ENCODE measurements at places on chromosomes 6 and 20.

GRCh38 chr6:143656026-143656425 is 21.7 kb upstream of the PHACTR2 start:
- no peak for DNase-seq

GRCh38 chr6:157249826-157250225 is 73.5 kb downstream of the TMEM242 start:
- DNase-seq, result no peak

DNA sequence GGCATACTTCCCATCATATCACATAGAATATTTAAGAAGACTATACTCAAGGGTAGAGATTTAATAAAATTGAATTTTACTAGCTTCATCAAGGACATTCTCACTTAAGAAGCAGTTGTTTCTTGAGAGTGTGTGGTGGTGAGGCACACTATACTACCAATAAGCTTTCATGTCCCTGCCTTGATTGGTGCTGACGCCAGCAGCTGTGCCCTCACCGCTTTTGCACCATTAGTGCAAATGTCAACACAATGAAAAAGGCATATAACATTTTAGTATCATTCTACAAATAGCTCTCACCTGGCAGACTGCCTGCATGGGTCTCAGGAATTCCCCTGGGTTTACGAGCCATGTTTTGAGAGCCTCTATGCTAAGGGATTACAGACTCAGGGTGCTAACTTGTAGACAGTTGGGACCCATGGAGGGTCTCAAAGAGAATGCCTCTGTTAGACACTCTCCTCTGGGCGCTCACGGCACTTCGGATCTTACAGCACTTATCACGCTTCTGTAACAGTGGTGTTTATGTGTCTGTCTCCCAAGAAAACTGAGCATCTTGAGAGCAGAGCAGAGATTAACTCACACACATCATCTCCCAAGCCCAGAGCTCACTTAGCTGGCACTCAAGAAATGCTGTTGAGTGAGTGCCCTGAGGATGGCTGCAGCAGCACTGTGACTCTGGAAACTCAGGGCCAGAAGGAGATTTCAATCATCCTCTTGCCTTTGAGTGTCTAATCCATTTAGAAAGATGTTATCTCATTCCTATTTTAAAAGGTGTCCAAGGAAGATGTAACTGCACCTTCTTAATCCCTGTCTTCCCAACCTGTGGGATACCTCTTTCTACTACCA is 143.3 kb upstream of the GPR6 start:
- no peak for DNase-seq

DNA sequence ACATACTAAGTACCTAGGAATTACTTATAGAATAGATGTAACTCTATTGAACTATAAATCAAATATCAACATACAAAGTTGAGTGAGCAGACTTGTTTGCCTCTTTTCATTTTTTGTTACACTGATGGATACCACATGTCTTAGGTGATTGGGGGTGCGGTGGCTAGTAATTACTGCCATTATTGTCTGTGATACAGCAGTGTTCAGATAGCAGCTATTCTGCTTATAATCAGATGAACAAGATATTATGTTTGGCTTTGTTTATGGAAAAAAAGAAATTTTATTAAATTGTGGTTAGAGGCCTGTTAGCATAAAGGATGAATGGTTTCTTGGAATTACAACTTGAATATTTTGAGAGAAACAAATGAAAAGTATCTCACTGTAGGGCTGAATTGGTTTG is 55.9 kb downstream of the KCNQ5 start:
- DNase-seq, result no peak

- peak; percentile 1 for DNase-seq
Measured at GRCh38 chr6:106746652-106747051, 117.3 kb downstream of the QRSL1 start.

DNA sequence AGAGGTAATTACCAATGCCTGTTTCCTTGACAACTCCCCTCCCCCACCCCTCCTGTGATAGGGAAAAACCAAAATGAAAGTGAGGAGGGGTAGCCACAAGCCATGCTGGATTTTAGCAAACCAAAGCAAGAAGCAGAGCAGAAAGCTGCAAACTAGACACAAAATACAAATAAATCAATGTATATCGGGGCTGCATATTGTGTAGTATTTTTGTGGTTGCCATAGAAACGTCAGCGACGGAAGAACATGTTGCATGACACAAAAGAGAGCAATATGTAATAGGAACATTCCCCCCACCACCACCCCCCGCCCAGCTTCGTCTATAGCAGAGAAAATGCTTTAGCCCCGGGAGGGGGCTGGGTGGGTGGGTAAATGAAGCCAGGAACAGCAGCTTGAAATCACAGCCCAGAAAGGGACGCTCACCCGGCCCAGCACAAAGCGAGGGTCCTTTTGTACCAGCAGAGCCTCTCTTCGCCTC is 548 bp downstream of the AGPAT4 start:
- peak; percentile 76 for DNase-seq

DNA sequence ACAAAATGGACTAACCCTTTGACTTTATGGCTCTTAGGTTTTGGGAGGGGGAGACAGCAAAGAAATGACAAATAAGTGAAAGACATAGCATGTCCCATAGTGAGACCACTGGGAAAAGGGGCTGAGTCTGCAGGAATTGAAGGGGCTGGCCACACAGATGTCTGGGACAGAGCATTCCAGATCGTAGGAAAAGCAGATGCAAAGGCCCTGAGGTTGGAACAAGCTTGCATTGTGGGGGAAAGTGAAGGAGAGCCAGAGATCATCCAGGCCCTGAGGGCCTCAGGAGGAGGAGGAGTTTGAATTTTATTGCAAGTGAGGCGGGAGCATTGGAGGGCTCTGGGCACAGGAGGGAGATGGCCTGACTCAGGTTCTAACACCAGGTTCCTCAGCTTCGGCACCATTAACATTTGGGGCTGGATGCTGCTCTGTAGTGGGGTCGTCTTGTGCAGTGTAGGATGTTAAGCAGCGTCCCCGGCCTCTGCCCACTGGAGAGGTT is 97.5 kb downstream of the CEBPB start:
- no peak for DNase-seq

- no peak for DNase-seq
Measured at GRCh38 chr6:130431346-130431852, 65.6 kb downstream of the TMEM200A start.

DNA sequence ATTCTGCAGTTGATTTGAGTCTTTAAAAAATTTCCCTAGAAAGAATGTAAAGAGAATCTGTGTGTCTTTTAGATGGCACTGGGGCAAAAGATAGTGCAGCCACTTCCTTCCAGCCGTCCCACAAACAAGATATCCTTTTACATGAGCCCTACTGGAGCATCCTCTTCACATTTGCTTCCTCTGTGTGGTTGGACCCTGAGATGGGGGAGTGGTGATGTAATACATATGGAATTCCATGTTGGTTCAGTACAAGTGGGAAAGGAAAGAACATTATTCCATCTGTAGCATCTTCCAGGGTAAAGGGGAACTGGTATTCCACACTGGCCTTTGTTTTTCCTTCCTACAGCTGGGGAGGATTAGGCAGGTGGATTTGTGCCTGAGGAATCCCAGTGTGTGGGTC is 78.9 kb upstream of the ISM1 start:
- DNase-seq, result peak; percentile 19

GRCh38 chr6:162709431-162709830 is 18.1 kb downstream of the PRKN start:
- DNase-seq, result no peak

DNA sequence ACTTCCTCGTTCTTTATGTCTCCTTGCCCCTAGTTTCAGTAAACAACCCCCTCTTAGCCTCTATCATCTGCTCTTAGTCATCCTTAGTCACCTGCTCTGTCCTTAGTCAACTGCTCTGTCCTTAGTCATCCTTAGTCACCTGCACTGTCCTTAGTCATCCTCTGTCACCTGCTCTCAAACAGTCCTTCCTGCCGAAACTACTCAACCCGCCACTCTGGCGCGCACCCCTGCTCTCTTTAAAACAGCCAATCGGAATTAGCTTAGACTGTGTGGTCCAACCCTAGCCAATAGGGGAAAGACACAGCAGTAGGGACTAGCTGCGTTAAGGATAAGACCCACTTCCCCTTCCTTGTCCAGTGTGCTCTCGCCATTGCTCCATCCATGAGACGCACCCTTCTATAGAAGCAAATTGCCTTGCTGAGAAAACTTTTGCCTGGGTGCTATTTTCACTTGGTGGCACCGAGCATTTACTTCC is 73.9 kb downstream of the BACH2 start:
- DNase-seq, result no peak

DNA sequence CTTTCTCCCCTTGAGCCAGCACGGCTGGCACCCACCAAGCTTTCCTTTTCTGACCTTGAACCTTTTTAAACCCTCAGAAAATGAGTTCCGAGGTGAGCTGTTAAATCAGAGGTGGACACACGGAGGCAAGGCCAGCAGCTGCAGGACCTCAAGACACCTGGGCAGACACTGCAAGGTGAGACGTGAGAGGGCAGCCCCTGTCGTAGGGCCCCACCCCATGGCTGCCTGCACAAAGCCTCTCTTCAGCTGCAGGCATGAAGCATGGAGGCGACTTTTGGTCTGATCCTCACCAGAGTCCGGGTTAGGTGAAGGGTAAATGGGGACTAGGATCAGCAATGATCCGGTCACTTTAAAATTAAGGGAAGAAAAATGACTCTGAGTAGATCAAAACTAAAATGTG is 25.7 kb downstream of the MYT1 start:
- DNase-seq, result no peak

DNA sequence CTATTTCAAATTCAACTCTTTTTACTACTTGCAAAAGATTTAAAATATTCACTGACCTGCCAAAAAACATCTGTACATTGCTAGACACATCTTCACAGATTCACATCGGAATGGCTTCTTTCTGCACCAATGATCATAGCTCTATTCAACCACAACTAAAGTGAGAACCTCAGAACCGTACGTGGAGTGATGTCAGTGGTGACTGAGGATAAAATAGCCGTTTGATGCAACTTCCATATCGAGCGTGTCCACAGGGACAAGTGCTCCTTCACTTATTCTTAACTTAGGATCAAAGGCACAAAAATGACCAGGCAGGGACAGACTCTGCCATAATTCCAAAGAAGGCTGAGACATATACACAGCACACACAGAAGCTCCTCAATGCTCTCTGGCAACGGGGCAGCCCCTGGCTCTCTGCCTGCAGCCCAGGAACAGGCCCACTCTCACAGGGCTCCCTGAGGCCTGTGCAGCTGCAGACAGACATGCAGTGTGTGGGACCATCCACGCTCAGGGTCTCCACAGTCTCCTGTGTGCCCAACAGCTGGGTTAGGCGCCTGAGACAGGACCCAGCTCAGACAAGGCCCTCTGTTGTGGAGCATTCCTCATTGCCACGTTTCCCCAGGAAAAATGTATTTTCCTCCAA is 22.8 kb downstream of the FYN start:
- DNase-seq, result no peak

DNA sequence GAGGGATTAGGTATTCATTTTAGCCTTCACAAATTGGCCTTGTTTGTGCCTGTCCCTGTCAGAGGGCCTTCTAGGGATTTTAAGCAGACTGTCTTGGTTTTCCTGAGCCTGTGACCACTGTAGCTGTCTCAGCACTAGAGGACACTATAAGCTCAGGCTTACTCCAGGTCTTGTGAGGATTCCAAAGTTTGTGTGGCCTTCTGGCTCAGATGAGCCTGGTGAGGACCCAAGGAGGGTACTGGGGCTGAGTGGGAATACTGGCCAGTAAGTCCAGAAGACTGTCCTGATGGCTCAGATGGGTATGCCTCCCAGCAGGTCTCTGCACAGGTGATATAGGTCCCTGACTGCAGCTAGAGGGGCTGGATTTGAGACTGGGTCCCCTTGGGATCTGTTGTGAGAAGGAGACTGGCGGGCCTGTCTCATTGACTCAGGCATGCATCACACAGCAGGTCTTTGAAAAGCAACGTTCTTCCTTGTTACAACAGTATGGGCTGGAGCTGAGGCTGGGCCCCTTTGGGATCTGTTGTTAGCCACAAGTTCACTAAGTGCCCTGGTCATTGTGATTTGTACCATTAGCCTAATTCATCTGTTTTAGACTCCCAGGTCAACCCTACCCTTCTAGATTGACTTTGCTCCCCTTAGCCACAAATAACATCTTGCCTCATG is 26.3 kb upstream of the TFB1M start:
- peak; percentile 43 for DNase-seq

- no peak for DNase-seq
Measured at GRCh38 chr6:84362193-84362821, 134.9 kb upstream of the CEP162 start.

GRCh38 chr6:115984809-115985208 is 75.9 kb downstream of the FRK start:
- no peak for DNase-seq

DNA sequence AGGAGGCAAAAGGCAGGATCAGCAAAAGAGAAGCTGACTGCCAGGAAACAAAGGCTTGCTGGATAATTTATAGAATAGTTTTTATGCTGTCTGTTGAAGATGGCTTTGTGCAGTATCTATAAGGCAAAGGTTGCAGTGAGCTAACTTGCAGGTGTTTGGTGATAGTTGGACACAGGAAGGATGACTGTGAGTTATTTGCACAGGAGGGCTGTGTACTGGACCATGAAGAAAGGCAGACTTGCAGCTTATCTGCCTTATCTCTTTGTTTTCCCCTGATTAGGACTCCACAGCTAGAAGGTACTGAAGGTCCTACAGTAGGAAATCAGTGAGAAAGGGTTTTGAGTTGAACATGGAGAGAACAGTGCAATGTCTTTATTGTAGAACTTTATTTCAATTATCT is 2.1 kb downstream of the BTN1A1 start:
- DNase-seq, result no peak

DNA sequence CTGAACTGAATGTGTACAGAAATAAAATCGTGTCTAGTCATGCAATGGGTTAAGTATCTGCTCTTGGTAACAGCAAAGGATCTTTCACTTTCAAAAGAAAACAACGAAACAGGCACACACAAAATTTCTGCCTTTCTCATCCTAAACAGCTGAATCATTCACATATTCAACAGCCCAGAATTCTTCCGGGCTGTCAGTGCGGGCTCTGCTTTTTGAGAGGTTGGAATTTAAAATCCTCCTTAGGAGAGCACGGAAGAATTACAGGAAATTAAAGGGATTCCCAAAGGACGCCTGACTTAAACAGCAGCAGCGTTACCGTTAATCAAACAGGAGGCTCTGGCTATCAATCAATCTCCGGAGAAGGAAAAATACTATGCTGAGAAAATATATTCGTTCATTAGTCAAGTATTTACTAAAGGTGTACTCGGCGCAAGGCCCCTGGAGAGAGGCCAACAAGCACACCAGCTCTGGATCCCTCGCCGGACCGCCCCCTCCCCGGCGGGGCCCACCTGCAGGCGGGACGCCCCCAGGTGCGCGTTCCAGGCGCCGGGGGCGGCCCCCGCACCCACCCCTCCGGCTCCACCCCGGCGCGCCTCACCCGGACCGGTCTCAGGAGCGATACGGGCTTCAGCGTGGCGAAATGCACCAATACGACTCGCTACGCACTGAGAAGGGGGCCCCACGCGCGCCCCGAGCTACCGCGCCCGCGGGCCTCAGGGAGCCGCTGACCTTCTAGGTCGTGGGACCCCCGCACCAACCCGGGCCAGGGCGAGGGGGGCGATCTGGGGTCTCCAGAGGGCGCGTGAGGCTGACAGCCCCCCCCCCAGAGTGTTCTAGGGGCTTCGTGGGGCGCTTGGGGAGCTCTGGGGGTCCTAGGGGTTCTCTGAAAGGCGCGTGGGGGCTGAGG is 1.0 kb downstream of the NAPB start:
- peak; percentile 67 for DNase-seq

- no peak for DNase-seq
Measured at GRCh38 chr6:147468634-147469033, 39.9 kb upstream of the SAMD5 start.

GRCh38 chr6:24743265-24743943 is 24.4 kb upstream of the C6orf62 start:
- DNase-seq, result peak; percentile 98

All from fibroblast of lung (primary cell).